ENCODE measurements at places on chromosomes 6 and 20.

GRCh38 chr20:25317351-25318075 lies 69.6 kb downstream of the PYGB start:
- DNase-seq = no peak

GRCh38 chr20:47224857-47225256 lies 131.6 kb downstream of the ZMYND8 start:
- DNase-seq = no peak

GRCh38 chr6:319177-320131 lies 27.2 kb downstream of the DUSP22 start:
- DNase-seq = no peak

DNA sequence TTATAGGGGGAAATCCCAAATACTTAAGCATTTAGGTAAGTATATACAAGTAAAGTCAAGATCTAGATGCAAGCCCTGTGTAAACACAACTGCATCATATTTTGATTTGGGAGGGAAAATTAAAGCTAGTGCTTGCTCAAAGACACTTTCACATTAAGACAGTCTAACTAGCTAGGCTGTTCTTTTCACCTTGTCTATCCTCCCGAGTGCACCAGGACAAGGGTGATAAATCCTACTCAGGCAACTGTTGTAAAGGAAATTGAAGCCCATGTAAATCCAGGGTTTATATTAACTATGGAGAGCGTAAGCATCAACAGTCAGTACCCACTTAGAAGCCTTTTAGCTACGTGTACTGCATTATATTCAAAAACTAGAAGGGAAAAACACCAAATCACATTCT lies 19.3 kb upstream of the BACH2 start:
- no peak for DNase-seq

DNA sequence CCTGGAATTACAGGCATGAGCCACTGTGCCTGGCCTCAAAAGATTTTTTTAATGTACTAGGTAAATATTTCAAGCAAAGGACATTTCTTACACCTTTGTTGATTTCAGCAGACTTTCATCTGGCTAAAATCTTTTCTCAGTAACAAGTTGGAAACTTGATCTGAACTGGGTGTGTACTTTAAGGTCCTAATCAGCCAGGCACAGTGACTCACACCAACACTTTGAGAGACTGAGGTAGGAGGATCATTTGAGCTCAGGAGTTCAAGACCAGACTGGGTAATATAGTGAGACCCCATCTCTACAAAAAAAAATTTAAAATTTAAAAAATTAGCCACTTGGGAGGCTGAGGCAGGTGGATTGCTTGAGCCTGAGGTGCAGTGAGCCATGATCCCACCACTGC lies 7.0 kb upstream of the RALGAPA2 start:
- DNase-seq = no peak

GRCh38 chr20:59939879-59940128 lies 301 bp downstream of the PPP1R3D start:
- DNase-seq = no peak

DNA sequence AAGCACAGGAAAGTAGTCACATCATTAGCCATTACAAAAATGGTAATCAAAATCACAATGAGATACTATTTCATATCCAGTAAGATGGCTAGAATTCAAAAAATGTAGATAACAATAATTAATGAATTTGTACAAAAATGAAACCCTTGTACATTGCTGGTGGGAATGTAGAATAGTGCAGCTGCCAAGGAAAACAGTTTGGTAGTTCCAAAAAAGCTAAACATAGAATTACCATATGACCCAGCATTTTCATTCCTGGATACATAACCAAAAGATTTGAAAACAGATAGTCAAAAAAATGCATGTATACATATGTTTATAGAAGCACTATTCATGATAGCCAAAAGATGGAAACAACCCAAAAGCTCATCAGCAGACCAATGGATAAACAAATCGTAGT lies 251.1 kb upstream of the RAB32 start:
- no peak for DNase-seq

DNA sequence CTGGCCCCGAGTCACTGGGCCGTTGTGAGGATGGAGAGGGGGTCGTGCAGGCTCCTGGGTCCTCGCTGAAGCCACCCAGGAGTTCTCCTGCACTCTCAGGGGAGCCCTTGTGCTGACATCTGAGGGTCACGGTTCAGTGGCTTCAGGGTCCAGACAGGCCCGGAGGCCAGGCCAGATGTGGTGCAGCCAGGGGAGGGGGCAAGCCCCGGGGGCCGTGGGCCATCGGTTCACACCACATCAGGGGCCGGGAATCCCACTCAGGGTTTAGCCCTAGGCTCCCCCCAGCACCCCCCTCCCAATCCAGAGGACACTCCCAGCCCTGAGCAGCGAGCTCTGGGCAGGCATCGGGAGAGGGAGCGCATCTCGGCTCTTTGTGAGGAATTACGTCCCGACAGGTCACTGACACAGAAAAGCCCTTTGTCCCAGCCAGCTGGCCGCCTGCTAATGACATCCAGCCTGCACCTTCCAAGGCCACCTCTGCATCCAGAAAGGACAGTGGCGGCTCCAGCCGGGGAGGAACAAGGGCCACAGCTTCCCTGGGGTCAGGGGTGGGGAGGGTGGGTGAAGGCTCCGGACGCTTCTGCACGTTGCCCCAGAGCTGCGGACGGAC lies 6.4 kb upstream of the CHRNA4 start:
- DNase-seq = no peak

DNA sequence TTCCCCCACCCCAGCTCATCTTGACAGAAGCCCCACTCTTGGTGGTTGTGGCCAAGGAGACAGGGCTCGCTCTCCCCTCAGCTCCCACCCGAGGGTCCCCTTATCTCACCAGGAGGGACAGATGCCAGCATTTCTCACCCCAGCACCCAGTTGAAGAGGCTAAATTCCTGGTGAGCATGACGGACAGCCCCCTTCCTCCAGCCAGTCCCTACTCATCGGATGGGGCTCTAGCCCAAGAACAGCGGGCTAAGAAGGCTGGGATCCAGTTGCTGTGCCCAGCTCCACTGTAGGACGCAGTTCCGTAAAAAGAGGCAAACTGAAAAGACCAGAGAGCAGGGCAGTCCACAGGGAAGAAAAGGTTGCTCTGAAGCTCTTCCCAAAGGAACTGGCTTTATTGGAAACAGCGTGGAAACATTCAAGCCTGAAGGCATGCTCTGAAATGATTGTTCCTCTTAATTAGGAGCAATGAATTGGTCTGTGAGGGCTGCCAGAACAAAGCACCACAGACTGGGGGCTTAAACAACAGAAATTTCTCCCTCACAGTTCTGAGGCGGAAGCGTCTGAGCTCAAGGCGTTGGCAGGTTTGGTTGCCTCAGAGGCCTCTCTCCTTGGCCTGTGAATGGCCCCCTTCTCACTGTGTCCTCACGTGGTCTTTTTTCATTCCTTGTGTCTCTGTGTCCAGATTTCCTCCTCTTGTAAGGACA lies 17.9 kb upstream of the KIF25 start:
- DNase-seq = no peak

DNA sequence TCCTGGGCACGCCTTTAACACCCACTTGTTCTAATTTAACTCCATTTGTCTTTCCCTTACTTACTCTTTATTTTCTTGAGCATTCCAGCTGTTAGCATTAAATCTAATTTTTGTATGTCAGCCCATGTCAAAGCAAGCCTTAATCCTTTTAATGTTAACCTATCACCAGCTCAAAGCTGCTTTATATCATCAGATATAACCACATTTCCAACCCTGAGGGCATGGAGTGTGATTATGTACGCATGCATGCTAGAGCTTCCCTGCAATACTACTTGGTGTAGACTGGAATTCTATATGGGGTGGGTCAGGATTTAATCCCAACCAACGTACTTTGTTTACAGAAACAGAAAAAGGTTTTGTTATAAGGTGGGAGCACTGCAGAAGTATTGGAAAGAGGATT lies 139.4 kb upstream of the HMGN3 start:
- DNase-seq = no peak

DNA sequence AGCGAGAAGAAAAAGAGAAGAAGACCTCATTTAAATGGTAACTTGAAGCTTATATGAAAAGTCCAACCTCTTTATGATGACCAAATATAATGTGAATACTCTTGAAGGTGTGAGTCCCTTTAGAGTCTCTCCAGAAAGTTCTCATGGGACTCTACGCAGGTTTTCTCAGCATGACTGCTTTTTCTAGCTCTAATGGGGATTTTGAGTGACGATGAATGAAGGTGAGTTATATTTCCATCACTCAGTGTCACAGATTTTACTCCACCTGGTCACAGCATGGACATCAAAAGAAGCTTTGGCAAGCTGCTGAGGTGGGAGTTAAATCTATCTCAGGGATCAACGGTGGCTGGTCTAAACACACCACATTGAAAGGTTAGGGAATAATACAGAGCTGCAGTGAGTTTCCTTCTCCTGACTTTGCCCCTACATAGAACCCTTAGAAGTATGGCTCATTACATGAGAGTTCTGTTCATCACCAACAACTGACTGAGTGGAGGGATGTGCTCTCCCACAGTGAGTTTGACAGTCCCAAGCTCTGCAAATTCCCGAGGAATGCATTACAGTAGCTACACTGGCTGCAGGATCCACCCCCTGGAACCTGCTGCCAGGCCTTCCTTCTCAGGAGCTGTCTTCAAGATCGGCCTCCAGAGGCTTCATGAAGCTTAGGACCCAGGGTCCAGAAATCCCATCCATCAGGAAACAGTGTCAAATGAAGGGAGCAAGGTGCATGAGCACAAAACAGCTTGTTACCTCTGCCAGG lies 126.8 kb downstream of the FOXC1 start:
- no peak for DNase-seq

- DNase-seq = no peak
These were observed 8.6 kb downstream of the CMTR1 start for GRCh38 chr6:37441651-37442050.

DNA sequence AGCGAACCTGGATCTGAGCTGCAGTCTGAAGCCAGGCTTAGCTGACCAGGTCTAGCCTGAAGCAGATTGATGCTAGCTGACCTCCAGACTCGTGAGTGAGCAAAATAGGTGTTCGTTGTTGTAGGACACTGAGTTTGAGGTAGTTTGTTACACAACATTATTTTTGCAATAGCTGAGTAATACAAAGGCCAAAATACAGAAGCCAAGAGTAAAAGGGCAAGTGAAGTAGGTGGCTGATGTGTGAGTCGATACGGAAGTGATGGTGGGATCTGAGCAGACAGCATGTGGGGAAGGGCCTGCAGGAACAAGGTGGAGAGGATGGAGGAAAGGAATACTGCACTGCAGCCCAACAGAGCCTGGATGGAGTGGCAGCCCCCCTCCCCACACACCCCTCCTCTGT lies 8.5 kb upstream of the SPATS1 start:
- no peak for DNase-seq

DNA sequence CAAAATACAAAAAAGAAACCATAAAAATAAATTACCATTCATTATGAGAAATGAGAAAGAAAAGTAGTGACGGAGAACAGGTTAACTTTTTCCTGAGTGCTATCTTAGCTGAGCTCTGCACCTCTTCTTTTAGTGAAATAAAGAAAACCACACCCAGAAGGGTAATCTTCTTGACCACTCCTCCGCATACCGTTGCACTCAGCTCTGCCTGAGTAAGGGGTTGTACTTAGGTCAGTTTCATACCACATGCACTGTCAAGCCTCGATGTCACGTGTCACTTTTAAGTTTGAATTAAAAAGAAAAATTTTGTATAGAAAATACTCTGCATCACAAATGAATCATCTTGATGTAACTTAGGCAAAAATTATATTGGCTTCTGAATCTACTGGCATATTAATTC lies 2.8 kb downstream of the EZR start:
- no peak for DNase-seq

- no peak for DNase-seq
These were observed 13.2 kb downstream of the CPNE5 start for GRCh38 chr6:36825994-36826393.

- DNase-seq = no peak
These were observed 85.4 kb upstream of the FOXQ1 start for GRCh38 chr6:1226277-1227099.

- DNase-seq = no peak
These were observed 225.4 kb upstream of the PREP start for GRCh38 chr6:105628156-105628860.

DNA sequence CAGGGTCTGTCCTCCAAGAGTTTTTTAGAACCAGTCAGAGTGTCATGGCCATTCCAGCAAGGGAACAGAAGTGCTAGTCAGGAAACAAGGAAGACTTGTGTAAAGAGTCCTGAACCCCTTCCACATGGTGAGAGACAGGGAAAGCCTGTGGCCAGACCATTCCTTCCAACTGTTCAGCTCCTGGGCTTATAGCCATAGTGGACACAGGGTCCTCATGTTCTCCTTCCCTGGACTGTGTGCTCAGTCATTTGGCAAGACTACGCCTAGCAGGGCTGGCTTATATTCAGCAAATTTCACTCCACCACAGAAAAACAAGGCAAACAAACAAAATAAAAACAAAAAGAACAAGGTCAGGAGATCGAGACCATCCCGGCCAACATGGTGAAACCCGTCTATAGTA lies 60.5 kb downstream of the NRN1 start:
- no peak for DNase-seq

DNA sequence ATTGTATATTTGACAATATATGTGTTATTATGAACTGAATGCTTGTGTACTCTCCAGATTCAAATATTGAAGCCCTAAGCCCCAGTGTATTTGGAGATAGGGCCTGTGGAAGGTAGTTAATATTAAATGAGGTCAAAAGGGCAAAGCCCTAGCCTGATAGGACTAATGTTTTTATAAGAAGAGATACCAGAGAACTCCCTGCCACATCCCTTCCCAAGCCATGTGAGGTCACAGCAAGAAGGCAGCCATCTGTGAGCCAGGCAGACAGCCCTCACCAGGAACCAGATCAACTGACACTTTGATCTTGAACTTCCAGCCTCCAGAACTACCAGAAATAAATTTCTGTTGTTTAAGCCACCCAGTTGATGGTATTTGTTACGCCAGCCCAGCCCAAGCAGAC lies 36.4 kb upstream of the FBXL4 start:
- DNase-seq = no peak

- no peak for DNase-seq
These were observed 41.5 kb upstream of the SRF start for GRCh38 chr6:43129434-43130194.

GRCh38 chr6:53943395-53943794 lies 148.6 kb downstream of the LRRC1 start:
- DNase-seq = peak; percentile 67

- no peak for DNase-seq
These were observed 76.0 kb upstream of the TOX2 start for GRCh38 chr20:43838703-43839060.

All from midbrain (tissue), 1 donor.